ENCODE measurements at places on chromosomes 6 and 20.

GRCh38 chr6:118660218-118660569 is 8.8 kb upstream of the CEP85L start:
- DNase-seq: peak; percentile 55

- no peak for DNase-seq
These were observed 449.9 kb upstream of the SOX4 start for GRCh38 chr6:21143645-21144044.

DNA sequence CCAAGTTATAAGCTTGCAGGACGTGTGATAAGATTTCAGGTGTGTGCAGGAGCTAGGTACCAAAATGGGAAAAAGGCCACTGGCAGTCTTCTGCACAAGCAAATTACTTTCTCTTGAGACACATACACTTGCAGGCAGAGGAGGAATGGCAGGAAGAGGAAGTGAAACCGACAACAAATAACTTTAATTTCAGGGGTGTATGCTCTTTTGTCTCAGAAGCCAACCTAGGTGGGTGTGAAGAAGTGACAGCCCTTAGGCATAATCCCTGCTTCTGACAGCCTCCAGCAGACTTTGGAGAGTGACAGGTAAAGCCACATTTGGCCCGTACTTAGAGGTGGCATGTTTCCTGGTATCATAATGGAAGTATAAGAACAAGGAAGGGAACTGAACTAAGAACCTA is 118.8 kb upstream of the TRAF3IP2 start:
- no peak for DNase-seq

DNA sequence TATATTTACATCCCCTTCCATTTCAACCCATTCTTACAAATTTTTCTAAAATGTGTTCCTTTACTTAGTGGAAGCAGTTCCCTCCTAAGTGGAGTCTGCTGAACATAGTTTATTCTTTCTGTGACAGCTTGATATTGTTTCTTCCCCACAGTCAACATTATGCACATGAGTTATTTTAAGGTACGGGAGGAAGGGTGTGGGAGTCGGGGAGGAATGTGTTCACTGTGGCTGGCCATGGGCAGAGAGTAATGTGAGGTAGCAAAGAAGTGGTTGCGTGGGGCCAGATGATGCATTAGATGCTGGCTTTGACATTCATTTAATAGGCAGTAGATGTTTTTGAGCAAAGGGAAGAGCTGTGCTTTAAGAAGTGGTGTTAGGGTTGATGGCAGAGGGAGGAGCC is 98.5 kb downstream of the ARMC2 start:
- no peak for DNase-seq

- DNase-seq: no peak
These were observed 387.8 kb upstream of the GJE1 start for GRCh38 chr6:141744971-141745370.

DNA sequence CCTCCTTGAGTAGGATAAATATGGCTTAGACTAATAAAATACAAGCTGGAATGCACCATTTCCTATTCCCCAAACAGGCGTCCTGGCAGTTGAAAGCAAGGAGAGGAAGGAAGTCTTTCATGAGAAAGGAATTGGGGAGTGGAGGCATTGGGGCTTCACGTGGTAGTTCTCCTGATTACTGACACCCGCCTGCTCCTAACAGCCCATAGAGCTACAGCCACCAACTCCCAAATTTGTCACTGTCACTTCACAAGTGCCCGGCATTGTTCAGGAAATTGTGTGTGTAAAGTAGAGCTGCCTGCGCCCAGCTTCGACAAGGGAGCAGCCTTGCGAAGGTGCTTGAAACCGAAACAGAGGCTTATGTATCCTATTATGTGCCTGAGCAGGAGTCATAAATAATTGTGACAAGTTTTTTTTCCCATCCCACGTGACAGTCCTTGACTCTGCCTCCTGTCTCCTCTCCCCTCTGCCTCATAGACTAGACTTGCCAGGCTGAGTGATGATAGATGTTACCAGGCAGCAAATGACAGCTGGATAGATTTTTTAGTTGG is 301.7 kb upstream of the ZFP64 start:
- DNase-seq: no peak

DNA sequence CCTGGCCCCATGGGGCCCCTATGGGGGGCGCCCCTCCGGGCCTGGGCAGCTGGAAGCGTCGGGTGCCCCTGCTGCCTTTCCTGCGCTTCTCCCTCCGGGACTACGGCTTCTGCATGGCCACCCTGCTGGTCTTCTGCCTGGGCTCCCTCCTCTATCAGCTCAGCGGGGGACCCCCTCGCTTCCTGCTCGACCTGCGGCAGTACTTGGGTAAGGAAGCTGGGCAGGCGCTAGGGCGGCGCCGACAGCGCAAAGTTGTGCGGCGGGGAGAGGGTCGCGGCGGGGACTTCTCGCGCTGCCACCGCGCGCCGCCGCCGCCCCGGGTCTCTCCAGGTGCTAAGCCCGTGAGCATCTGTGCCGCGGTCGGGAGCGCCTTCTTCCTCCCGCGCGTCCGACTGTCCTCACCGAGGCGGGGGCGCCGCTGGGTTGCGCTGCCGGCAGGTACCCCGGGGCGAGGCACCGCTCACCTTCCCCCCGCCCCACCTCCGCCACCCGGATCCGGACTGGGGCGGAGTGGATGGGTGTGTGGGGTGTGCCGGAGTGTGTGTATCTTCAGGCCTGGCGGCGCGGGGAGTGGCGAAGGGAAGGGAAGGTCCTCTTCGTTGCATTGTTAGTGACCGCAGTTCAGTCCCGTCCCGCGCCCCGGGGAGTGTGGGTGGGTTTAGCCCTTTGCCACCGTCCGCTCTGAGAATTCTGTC is 788 bp downstream of the UST start:
- peak; percentile 61 for DNase-seq

- DNase-seq: no peak
These were observed 23.0 kb upstream of the ECHDC1 start for GRCh38 chr6:127366282-127367022.

GRCh38 chr6:163191704-163192537 is 222.6 kb upstream of the QKI start:
- DNase-seq: no peak

- no peak for DNase-seq
These were observed 403.0 kb upstream of the SPTLC3 start for GRCh38 chr20:12605751-12606150.

DNA sequence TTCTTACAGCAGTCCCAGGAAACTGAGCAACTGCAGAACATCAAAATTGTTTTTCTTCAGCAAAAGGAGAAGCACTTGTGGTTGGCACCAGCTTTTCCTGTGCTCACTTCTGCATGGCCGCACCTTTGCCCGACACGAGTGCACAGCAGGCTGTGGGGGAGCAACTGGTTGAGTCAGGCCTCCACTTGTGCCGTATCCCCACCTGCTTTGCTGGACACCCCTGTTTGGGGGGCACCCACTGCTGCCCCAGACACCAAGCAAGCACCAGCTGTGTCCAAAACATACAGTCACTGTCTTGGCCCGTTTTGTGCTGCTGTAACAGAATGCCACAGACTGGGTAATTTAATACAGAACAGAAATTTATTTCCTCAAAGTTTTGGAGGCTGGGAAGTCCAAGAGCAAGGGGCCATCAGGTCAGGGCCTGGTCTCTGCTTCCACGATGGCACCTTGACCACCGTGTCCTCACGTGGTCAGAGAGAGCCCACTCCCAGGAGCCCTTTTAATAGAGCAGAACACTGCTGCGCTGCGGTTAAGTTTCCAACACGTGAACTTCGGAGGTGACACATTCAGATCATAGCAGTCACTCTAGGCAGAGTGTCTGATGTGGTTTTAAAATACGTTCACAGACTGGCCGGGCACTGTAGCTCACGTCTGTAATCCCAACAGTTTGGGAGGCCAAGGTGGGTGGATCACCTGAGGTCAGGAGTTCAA is 8.7 kb upstream of the GMEB2 start:
- peak; percentile 70 for DNase-seq

GRCh38 chr6:3379482-3380060 is 77.3 kb downstream of the SLC22A23 start:
- no peak for DNase-seq

DNA sequence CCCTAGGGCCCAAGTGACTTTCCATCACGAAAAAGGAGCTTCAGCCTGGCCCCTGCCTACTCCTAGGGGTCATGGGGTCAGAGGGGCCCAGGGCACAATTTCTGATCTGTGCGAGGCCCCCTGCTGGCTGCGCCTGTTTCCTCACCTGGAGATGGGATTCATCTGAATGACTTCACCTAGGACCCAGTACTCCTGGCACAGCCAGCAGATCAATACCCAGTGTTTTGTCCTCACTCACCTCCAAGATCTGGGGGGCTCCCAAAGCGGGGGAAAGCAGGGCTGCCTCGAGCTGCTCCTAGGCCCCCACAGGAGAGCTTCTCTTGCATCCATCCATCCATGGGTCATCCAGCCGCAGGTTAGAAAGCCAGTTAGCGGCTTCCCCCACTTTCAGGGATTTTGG is 33.8 kb downstream of the CD40 start:
- no peak for DNase-seq
